ENCODE measurements at places on chromosomes 12 and 14.

DNA sequence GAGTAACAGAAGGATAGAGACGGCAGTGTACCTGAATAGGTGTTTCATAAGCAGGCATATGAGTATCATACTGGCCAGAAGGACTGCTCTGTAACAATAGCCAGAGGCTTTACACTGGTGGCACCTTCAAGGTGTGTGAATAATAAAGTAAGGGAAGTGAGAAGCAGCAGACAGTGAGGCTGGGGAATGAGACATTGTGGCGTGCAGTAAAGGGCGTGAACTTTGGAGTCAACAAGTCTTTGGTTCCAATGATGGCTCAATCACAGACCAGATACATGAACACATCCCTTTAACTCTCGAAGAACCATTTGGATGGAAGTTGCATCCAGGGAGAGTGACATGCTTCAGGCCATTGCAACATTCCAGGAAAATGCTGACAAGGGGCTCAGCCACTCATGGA lies 32.0 kb upstream of the CCND2 start:
- no peak for DNase-seq

DNA sequence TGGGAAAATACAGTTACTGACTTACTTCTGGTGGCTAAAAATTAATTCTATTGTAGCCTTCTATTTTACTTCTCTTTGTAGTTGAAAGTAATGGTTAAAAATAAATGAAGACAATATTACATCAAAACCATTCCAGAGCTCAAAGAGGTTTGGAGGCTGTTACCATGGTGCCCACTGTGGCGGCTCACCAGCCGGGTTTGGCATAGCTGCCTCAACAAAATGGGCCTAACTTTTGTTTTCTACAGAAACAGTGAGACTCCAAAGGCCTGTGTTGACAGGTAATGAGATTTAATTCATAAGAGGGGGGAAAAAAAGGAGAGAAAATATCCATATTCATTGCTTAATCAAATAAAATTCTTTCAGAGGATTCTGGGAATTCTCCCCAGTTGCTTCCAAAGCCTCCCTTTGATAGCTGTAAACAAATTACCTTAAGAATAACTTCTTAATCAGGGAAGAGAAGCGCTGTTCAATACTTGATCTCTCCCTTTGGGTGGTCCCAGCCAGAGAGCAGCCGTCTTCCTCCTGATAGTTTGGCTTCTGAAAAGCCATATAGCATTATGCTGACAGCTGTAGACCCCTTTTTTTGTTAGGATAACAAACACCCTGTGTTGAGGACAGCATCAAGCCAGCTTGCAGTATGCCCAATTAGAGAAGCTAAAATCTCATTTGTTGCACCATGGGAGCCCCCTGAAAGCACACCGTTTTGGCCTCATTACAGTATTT lies 266.8 kb downstream of the NEDD1 start:
- DNase-seq: no peak

DNA sequence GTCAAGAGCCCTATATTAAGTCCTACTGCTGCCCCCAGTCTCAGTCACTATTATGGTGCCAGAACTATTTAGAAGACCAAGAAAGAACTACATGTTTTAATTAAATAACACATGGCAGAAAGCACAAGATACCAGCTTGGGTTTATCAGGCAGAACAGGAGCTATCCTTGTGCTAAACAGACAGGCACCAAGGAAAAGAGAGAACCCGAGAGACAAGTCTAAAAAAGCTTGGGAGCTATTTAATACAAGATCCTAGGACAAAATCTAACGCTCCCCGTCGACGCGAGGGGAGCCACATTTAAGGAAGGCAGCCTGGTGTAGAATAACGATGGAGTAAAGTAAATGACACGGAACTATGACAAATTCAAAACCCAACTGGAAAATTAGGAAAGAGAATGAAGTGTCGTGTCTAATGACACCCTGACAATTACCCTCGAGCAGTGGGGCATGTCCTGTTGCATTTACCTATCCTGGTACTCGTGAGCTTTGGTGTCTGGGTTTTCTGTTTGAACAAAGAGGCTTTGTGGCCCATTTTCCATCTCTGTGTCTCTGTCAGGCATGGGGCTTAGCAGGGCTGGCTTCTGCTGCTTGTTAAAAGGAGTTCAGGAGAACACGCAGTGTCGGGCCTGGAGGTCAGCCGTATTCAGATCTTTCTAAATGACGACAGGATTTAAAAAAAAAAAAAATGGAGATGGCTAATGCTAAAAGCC lies 140.6 kb downstream of the ETNK1 start:
- no peak for DNase-seq

GRCh38 chr12:19616781-19617180 lies 177.5 kb downstream of the AEBP2 start:
- no peak for DNase-seq

- DNase-seq: no peak
Observed at GRCh38 chr14:88340357-88340756, 17.3 kb upstream of the KCNK10 start.

- DNase-seq: no peak
Observed at GRCh38 chr12:56713345-56713744, 11.8 kb downstream of the NACA start.

DNA sequence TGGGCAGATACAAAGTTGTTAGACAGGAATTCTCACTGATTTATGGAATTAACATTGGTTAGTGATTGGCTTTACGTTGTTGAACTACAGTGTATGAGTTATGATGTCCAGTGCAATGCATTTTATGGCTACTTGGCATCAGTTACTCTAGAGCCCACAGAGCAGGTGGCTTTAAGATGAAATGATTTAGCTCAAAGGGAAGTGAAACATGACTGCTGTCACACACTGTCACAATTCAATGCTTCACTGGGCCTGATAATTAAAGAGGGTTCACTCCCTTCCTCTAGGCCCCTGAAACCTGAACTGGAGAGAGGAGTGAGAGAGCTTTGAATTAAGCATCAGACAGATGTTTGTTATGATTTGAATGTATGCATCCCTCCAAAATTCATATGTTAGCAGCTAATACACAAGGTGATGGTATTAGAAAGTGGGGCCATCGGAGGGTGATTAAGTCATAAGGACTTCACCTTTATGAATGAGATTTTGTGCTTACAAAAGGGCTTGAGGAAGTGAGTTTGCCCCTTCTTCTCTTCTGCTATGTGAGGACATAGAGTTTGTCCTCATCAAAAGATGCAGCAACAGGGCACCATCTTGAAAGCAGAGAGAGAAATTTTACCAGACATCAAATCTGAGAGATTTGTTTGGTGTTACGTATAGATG lies 175.8 kb upstream of the GRIN2B start:
- DNase-seq: no peak

DNA sequence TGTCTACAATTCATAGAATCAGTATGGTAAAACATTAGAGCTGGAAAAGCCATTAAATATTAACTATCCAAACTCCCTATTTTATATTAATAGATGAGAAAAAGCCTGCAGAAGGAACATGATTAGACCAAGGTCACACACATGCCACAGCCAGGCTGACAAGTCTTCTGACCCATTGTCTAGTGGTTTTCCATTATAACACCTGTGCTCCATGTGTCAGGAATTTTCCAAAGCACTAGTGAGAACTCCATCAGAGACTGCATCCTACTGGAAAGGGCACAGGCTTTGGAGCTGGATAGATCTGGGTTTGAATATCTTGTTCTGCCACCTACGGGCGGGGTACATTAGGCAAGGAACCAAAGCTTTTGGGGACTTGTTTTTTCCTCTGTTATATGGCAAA lies 325.5 kb downstream of the RAD51B start:
- no peak for DNase-seq

DNA sequence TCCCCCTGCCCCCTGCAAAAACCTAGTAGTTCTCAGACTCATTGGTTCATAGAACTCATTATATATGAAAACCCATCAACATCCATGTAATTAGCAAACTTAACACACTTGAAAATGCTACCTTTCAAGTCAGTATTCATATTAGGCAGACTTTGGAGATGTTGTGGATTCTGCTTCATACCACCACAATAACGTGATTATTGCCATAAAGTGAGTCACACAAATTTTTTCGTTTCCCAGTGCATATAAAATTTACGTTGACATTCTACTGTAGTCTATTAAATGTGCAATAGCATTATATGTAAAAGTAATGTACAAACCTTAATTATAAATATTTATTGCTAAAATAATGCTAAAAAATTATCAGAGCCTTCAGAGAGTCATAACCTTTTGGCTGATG lies 654.0 kb downstream of the DIO2 start:
- no peak for DNase-seq

- DNase-seq: no peak
Observed at GRCh38 chr12:94080341-94081009, 67.9 kb upstream of the PLXNC1 start.

- DNase-seq: no peak
Observed at GRCh38 chr12:66768293-66768692, 89.4 kb upstream of the GRIP1 start.

- no peak for DNase-seq
Observed at GRCh38 chr12:97568336-97569180, 106.0 kb downstream of the RMST start.

- DNase-seq: no peak
Observed at GRCh38 chr14:51621654-51622053, 30.1 kb upstream of the FRMD6 start.

- peak; percentile 36 for DNase-seq
Observed at GRCh38 chr12:64569923-64570691, 40.2 kb upstream of the RASSF3 start.

DNA sequence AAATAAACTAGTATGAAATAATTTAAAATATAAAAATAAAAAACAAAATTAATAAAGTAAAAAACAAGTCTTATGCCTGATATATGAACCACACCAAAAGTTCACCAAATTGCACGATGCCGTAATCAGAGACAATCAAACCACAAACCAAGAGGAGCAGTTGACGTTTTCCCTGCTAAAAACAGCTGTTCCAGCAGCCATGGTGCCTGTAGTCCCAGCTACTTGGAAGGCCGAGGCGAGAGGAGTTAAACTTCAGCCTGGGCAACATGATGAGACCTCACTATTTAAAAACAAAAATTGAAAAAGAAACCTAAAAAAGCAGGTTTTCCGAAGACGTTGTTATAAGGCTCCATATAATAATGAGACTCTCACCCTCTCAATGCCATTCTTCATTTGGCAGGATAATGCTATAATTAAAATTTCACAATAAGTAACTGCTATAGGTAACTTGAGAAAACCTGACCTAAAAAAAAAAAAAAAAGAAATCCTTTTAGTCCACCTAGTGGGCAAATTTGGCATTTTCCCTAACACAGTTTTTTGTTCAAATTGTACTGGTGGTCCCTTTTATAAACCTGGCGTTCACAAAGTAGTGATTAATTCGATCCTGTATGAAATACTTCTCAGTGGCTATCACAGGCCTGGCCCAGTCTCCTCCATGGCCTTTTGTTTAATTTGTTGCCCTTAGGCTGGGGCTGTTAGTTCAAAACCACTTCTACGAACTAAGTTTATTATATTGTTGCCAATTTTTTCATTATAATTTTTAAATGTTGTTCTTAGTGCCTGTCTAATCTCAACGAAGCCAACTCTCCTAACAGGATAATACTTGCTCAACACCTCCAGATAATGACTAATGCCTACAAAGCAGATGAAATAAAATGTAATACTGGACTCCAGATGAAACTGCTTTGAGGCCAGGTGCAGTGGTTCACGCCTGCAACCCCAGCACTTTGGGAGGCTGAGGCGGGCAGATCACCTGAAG lies 62.1 kb downstream of the TNFAIP2 start:
- peak; percentile 25 for DNase-seq

DNA sequence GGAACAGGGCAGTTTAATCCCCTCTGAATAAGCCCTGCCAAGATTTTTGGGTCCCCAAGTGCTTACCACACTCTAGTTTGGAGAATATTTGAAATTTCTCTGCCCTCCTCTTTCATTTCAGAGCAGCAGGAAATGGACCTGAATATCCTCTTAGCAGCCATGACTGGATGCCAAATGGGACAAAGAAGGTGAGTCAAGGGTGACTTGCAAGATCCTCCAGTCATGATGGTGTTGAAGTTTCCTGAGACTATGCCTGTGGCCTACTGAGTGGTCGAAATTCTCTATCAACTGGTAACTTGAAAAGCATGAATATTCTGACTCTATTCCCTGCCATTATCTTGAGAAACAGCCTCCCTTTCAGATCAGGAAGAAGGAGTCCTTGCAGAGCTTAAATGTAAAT lies 1674.7 kb upstream of the SEL1L start:
- DNase-seq: no peak

DNA sequence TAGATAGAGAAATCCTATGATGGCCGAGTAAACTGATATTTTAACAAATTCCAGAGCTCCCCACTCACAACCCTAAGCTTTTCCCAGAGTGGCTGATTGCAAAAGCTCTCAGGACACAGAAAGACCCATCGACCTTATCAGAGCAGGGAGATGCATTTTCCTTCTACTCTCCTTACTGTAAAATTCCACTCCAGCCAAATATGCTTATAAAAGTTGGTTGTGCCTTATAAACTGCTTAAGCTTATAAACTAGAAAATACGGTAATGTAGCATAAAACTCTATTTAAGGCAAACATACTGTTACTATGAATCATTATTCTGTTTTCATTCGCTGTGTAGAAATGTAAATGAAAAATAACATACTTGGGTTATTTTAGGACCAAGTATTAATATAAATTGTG lies 41.6 kb upstream of the TRHDE start:
- peak; percentile 6 for DNase-seq

- no peak for DNase-seq
Observed at GRCh38 chr14:26694521-26694920, 96.7 kb upstream of the NOVA1 start.

DNA sequence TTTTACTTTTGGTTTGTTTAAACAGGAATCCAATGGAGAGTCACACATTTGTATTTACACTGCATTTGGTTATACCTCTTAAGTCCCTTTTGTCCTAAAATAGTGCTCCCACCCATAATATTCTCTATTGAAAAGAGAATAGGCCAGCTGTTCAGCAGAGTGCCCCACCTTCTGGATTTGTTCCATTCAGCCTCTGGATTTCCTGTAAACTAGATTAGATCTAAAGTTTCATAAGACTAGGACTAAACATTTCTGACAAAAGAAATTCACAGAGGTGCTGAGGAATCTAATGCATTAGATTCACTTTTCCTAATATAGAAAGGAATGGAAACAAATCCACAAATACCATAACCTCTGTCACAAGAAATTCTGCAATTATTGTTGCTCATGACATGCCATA lies 38.1 kb downstream of the GCH1 start:
- DNase-seq: peak; percentile 12

- peak; percentile 21 for DNase-seq
Observed at GRCh38 chr14:24418492-24418873, 11.0 kb downstream of the CBLN3 start.

GRCh38 chr14:38944691-38945090 lies 158.3 kb downstream of the SEC23A start:
- no peak for DNase-seq

DNA sequence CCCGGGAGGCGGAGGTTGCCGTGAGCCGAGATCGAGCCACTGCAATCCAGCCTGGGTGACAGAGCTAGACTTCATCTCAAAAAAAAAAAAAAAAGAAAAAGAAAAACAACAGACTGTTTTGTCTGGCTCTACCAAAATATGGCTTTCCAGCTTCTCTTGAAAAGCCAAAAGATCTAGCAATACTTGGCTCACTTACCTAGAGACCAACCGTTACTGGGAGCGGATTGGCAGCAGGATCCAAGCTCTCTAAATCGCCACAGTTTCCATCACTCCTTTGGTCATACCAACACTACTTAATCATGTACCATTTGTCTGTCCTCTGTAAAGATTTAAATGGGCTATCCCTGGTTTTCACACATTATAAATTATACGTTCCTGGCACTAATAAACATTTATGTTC lies 87.6 kb upstream of the GPHB5 start:
- DNase-seq: no peak

GRCh38 chr12:69002969-69003368 lies 70.0 kb upstream of the CPM start:
- DNase-seq: no peak
